ENCODE measurements at places on chromosomes 11 and 22.

DNA sequence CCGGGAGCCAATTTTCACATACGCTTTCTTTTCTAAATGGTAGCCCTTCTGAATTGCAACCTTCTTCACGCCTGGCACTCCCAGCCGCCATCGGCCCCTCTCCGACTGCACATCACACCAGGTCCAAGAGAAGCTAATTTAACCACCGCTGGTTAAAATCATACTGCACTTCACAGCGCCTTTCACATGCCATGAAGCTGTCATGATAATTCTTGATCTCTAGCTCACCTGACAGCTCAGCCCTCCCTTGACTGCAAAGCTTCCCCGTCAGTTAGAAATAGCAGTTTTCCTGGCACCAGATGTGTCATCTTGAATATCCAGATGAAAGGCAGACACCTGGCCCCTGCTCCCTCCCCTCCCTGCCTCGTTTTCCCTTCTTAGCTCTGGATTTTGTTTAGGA lies 101.4 kb downstream of the ARL14EP start:
- no peak for DNase-seq

DNA sequence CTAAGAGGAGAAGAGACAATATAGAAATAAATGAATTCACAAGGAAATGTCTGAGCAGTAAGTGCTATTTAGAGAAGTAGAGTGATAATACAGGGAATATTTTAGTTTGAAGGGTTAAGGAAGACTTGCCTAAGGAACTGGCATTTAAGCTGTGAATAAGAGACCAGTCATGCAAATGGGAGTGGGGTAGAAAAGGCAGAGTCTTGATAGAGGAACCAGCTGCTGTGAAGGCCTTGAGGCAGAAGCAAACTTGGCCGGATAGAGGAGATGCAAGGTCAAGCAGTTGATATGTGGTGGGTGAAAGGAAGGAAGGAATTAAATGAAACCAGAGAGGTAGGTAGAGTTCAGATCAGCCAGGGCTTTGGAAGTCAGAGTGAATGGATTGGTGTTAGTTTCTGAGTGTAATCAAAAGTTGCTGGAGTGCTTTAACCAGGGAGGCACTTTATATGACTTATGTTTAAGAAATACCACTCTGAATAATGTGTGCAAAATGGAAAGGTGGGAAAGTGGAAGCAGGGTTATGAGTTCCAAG lies 198.4 kb upstream of the SESN3 start:
- DNase-seq, result no peak

GRCh38 chr22:17866621-17867020 lies 92.4 kb upstream of the BID start:
- no peak for DNase-seq

DNA sequence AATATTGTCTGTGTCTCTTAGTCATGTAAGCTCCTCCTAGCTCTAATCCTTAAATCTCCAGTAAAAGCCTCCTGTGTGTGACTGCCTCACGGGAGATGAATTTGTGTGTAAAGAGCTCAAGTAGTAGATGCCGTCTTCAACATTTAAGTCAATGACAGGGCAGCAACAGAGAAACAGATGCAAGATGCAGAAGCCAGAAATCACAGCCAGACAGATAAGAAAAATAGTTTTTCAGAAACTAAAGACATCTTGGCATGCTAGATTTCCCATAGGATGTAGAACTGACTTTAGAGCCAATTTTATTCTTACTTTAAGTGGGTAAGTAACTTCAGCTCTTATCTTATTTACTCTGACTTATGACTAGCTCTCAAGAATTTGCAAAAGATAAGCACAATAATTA lies 652.8 kb downstream of the KCNA4 start:
- no peak for DNase-seq

DNA sequence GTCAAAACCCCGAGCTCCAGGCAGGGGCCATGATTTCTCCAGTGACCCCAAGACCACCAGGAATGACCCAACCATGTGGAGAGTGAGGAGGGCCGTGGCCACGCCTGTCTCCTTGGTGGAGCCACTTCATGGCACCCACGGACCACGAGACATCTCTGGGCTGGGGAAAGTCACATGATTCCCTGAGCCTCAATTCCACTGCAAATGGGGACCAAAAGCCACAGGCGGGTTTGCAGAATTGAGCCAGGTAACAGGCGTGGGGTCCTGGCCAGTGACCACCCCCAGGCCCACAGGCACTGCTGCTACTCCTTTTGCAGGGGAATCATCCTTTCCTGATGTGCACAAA lies 178.9 kb downstream of the CTTN start:
- DNase-seq, result no peak

- no peak for DNase-seq
Measured at GRCh38 chr22:47691152-47691895, 928.9 kb downstream of the TBC1D22A start.

DNA sequence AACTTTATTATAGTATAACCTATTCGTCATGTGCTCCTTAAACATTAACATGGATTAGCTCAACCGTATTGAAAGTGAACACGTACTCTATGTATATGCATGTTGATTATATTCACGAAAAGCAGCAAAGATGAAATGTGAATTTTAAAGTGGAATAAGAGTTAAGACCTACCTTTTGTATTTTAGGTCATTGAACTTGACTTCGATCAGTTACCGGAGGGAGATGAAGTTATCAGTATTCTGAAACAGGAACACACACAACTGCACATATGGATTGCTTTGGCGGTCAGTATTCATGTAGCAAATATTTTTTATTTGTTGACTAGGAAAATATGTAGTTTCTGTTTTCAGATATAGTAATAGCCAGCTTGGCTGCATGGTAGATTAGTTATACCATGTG lies 1.4 kb downstream of the CTR9 start:
- DNase-seq, result no peak

- no peak for DNase-seq
Measured at GRCh38 chr11:124801636-124802312, 1.6 kb upstream of the MSANTD2 start.

- DNase-seq, result no peak
Measured at GRCh38 chr22:29267462-29267857, 321 bp downstream of the RHBDD3 start.

DNA sequence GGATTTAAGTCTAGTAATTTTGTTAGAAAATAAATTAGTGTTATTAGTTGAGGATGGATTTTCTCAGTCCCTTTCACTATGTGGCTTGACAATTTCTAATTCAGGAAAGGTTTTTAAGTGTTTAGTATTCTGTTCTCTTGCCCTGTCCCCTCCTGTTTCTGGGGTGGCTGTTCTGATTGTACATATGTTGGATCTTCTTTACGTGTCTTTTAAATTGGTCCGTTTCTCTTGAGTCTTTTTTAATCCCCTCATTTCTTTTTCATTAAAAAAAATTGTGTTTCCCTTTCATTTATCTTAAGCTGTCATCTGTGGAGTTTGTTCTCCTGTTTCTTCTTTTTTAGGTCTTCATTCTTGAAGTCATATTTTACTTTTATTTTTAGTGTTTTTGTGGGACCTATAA lies 12.5 kb downstream of the ZBED4 start:
- no peak for DNase-seq

DNA sequence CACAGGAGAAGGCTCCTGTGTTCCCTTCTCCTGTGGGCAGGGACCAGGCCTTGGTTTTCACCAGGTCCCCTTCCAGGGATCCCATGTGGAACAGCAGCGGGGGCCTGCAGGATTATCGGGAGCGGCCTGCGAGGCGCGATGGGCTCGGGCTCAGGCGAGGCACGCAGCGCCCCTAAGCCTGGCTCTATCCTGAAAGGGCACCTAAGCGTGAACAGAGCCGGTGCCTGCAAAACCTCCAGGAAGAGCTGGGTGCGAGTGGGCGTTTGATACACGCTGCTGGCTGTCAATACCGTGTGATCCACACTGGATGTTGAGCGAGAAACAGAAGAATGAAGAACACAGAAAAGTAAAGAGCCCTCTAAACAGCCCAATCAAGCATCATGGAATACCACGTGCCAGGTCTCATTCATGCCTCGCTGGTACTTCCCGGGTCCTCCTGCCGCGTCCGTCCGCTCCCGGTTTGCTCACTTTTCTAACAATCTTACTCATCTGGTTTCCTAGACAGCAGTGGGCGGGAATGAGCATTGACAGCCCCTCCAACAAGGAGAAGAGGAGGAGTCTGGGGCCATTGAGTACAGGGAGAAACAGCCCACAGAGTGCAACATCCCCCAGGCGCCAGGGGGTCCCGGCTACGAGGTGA lies 12.5 kb downstream of the OSBPL5 start:
- DNase-seq, result no peak

- no peak for DNase-seq
Measured at GRCh38 chr11:71418643-71419042, 29.6 kb downstream of the DHCR7 start.

GRCh38 chr22:48228468-48228867 lies 1466.0 kb downstream of the TBC1D22A start:
- DNase-seq, result no peak

GRCh38 chr11:119996556-119996955 lies 141.4 kb downstream of the TRIM29 start:
- DNase-seq, result no peak

- no peak for DNase-seq
Measured at GRCh38 chr22:32413719-32414118, 1.7 kb upstream of the RTCB start.

DNA sequence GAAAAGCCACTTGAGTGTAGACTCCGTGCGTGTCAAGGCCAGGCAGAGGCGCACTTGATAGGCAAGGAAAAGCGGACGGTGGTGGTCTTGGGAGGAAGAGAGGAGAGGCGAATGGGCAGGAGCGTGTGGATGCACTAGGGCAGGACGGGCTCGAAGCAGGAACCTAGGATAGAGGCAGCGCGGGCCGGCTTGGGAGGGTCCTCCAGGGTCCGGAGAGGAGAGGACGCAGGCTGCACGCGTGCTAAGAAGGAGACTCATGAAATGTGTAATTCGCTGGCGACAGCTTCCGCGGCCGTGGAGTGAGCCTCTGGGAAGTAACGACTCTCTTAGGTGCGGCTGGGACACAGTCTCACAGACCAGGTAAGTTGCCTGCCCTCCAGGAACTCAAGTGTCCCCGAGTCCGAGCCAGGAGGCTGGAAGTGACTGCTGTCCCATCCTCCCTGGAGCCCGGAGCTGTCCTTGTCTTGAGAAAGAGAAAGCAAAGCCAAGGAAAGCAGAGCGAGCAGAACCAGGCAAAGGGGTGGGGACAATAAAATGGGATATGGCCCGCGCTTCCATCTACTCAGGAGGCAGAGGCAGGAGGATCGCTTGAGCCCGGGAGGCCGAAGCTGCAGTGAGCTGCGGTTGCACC lies 874 bp upstream of the IL17RA start:
- DNase-seq, result no peak

- DNase-seq, result no peak
Measured at GRCh38 chr11:5234381-5234834, at the start of gene HBD. HBD (minus strand) TSS chr11:5234483; CDS start chr11:5234433, 50 bp downstream.

- DNase-seq, result no peak
Measured at GRCh38 chr11:121337078-121337477, 44.5 kb downstream of the SC5D start.

DNA sequence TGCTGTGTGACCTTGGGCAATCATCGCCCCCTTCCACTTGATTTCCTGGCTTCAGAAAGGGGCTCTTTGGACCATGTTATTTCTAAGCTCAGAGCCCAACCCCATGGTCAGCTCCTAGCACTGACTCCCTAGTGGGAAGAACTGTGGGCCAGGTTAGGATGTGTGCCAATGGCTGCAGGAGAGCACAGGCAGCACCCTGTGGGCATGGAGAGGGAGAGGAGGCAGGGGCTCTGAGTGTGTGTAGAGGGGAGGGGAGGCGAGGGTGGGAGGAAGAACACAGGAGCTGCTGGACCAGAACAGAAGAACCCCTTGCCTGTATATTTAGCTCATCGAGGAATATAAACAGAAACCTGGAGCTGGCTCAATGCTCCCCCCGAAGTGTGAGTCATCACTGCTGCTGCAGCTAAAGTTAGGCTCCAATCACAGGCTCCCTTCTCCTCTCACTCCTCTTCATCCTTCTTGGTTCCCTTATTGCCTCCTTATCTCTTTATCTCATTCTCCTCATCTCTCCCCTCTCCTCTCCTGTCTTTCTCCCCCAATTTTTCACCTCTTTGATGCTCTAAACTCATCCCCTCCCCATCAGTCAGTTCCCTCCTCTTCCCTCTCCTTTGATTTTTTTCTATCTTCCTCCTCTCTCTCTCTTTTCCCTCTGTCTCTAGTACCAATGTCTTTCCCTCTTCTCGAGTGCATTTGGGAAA lies 14.5 kb upstream of the RPS19BP1 start:
- DNase-seq, result no peak

- DNase-seq, result no peak
Measured at GRCh38 chr11:24844406-24844805, 347.6 kb downstream of the LUZP2 start.

- DNase-seq, result no peak
Measured at GRCh38 chr22:22098457-22099193, 116.0 kb upstream of the TOP3B start.

DNA sequence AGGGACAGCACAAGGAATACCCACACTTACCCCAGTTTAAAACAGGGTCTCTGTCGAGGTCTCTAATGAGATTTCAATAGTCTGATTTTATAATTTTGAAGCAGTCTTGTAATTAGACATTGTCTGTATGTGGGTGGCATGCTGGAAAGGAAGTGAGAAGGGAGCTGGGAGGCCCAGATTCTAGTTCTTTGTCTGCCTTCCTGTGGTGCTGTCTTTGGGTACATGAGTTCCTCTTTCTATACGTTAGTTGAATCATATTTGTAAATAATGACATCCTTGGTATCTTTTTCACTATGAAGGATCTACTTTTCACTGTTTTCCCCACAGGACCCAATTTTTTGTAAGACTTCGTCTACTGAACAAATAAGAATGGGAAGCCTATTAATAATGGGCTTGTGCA lies 42.0 kb upstream of the TENM4 start:
- no peak for DNase-seq

DNA sequence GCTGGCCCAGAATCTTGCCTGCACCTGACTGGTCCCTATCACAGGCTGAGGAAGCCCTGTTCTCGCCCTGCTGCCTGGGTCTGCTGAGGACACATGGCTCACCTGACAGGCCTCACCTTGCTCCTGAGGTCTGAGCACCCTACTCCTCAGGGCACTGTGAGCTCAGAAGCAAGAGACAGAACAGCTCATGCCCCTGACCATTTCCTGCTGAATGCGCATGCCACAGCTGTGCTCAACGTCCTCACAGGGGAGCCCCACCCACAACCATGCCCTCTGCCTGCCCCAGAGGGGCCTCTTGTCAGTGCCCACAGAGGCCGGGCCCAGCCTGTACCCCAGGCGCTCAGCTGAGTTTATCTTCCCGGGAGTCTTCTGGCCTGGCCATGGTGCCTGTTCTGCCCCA lies 2.8 kb upstream of the TSPO start:
- DNase-seq, result no peak

GRCh38 chr11:44421090-44421675 lies 111.2 kb upstream of the ALX4 start:
- DNase-seq, result no peak

DNA sequence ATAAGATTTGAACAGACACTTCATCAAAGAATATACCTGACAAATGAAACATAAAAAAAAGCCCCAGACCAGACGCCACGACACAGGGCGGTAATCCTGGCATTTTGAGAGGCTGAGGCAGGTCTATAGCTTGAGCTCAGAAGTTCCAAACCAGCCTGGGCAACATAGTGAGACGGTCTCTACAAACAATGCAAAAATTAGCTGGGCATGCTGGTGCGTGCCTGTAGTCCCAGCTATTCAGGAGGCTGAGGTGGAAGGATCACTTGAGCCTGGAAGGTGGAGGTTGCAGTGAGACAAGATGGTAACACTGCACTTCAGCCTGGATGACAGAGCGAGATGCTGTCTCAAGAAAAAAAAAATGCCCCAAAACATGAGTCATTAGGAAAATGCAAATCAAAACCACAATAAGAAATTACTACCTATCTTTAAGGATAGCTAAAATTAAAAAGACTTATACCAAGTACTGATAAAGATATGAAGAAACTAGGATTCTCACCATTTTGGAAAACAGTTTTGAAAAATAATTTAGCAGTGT lies 91.7 kb upstream of the GRAMD1B start:
- DNase-seq, result no peak

- no peak for DNase-seq
Measured at GRCh38 chr11:73200256-73200655, 17.8 kb upstream of the P2RY2 start.

Measured in brain pericyte (primary cell).